ENCODE measurements at places on chromosomes 4 and X.

- no peak for DNase-seq
Measured at GRCh38 chr4:110613745-110614144, 9.1 kb downstream of the PITX2 start.

- DNase-seq: no peak
Measured at GRCh38 chr4:115501656-115502055, 388.2 kb upstream of the NDST4 start.

DNA sequence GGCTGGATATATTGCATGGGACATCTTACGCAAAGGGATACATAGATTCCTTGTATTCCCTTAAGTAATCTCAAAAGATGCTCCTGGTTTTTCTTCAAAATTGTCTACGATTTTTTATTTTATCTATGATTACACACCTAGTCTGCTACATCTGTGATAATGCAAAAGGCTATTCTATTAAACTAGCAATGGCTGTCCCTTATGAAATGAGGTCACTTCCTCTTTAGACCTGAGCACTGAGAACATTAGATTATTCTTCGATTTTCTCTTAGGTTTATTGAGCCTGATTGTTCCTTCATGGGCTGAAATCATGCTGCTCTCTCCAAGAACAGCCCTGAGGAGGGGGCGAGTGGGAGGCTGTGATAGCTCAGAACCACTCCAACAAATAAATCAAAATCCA, 126.8 kb upstream of the ENPP6 start:
- no peak for DNase-seq

DNA sequence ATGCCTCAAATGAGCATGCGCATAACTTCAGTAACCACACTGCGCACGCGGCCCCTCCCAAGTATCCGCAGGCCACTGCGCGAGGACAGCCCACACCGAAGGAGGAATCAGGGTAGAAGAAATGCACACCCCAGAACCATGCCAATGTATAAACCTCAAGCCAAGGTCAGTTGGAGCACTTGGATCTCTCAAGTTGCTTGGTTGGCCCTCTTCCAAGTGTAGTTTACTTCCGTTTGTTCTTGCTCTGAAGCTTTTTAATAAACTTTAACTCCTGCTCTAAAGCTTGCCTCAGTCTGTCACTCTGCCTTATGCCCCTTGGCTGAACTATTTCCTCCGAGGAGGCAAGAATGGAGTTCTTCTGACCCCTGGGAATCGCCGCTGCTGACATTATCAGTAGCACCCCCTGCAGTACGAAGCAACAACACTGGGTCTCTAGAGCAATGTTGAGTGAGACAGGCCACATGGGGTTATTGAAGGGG, 22.0 kb upstream of the SPINK2 start:
- DNase-seq: no peak

DNA sequence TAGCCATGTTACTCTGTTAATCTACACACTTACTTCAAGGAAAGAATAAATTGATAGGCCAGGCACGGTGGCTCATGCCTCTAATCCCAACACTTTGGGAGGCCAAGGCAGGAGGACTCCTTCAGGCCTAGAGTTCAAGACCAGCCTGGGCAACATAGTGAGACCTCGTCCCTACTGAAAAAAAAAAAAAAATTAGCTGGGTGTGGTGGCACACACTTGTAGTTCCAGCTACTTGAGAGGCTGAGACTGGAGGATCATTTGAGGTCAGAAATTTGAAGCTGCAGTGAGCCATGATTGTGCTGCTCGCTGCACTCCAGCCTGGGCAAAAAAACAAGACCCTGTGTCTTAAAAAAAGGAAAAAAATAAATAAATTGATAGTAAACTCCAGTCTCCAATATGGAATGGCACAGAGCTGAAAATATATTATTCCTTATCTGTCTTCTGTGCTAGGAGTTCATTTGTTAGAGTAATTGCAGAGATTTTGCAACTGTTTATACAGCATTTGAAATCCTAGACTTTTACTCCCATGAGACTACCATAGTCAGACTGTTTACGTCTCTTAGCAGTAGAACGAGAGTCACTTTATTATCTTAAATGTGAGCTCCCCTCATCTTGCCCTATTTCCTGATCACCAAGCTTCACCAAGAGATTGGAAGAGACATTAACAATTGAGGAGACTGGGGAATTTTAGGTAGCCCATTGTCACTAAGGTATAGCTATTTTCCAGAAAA, 18.8 kb upstream of the TMEM131L start:
- DNase-seq: no peak

- no peak for DNase-seq
Measured at GRCh38 chr4:108365551-108365950, 196.8 kb upstream of the LEF1 start.

- no peak for DNase-seq
Measured at GRCh38 chr4:127616898-127617297, 15.9 kb upstream of the INTU start.

DNA sequence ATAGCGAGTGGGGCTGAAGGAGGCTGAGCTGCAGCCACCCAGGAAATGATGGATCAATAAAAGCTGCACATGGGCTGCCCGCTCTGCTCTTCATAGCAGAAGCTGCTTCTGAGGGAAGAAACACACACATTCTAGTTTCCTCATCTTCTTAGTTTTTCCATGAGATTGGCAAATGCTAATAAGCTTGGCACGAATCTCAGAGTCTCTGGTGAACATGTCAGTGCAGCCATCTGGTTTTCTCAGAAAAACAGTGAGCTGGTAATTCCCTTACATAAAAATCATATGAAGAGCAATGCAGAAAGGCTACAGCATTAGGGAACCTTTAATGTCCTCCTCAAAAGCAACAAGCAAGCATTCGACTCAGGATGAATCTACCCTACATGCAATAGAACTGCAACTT, 69.9 kb downstream of the GATB start:
- DNase-seq: no peak

DNA sequence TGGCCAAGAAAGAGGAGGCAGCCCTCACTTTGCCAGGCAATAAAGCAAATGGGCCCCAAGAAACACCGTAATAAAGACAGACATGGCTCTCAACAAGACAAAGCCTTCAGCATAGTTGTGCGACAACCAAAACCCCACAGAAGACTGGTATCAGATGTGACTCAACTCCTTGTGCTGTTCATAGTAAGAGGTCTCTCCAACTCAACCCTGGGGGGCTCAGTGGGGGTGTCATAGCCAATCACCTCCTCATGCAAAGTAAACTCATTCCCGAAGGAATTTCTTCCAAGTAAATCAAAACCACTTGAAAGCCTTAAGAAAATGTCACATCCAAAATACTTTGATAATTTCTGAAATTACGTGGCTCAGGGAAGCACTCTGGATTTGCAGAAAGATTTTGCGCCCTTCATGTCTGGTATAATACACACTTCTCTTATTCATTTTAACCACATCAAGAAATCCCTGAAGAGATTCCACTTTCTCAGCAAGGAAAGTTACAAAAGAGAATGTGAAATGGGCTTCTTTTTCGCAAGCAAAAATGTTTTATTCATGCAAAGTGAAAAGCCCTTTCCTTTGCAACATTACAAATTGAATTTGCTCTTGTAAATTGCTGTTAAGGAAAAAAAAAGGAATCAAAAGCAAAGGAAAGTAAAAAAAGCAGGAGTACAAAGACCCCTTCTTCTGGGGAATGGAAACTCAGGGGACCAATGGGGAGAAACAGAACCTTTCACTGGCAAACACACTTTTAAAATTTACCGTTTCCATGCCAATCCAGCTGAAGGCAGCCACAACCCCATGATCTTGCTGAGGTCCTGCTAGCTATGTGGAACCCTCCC, 137.4 kb downstream of the NSUN7 start:
- peak; percentile 62 for DNase-seq

DNA sequence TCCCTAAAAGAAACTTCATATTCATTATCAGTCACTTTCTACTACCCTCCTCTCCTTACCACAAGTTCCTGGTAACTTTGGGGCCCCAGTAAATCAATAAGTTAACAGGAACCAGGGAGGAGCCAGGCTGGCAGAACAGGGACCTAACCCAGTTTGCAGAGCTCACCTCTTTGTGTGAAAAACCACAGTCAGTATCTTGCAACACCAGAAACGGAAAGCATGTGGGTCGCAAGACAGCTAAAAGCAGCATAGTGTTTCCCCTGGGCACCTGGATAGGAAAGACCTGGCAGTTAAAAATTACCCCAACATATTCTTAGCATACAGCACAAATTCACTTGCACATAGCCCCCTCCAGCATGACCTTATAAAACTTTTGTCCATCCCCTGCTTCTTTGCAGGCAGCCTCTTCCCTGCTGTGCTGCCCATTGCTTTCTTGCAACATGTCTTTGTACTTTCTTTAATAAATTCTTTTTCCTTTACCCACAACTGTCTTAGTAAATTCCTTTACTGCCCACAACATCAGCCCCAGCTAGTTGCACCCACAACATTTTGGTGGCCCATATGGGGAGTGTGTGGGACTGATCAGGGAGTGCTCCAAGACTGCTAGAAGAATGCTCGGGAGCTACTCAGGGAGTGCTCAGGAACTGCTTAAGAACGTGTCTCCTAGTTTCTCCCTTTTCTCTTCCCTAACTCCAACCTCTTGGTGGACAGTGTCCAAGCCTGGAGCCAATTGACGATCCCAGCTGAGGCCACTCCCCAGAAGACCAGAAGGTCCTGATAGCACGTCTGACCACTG, 83.4 kb downstream of the MSN start:
- no peak for DNase-seq

- no peak for DNase-seq
Measured at GRCh38 chrX:124293810-124294209, 38.6 kb upstream of the TEX13D start.

- no peak for DNase-seq
Measured at GRCh38 chr4:37981844-37982720, 21.9 kb downstream of the PTTG2 start.

- DNase-seq: no peak
Measured at GRCh38 chr4:81785338-81785737, 313.6 kb upstream of the RASGEF1B start.

GRCh38 chrX:119155416-119156035, 27.9 kb upstream of the KIAA1210 start:
- DNase-seq: no peak

- DNase-seq: peak; percentile 45
Measured at GRCh38 chrX:100768679-100769338, 36.9 kb upstream of the SYTL4 start.

DNA sequence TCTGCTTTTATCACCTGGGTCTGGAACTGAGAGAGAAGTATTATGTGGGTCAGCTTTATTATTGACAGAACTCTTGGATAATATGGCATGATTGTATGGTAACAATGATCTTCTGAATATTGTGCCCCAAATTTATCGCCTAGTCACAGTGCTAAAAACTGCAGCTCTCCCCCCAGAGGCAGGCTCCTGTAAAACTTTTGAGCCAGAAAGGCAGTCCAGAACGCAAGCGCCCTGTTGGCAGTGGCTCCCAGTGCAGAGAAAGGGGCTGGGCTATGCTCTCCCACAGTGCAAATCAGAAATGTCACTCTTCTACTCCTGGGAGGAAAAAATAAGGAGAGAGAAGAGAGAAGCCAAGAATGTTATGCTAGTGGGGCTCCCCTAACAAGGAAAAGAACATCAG, 50.5 kb downstream of the HELT start:
- no peak for DNase-seq

DNA sequence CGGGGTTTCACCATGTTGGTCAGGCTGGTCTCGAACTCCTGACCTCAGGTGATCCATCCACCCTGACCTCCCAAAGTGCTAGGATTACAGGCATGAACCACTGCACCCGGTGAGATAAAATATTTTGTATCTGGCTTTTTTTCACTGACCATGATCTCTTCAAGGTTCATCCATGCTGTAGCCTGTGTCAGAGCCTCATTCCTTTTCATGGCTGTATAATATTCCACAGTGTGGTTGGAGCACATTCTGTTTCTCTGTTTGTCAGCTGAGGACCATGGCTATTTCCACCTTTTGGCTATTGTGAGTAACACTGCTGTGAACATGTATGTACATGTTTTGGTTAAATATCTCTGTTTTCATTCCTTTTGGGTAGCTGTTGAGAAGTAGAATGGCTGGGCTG, 169.2 kb downstream of the SHOX start:
- no peak for DNase-seq

DNA sequence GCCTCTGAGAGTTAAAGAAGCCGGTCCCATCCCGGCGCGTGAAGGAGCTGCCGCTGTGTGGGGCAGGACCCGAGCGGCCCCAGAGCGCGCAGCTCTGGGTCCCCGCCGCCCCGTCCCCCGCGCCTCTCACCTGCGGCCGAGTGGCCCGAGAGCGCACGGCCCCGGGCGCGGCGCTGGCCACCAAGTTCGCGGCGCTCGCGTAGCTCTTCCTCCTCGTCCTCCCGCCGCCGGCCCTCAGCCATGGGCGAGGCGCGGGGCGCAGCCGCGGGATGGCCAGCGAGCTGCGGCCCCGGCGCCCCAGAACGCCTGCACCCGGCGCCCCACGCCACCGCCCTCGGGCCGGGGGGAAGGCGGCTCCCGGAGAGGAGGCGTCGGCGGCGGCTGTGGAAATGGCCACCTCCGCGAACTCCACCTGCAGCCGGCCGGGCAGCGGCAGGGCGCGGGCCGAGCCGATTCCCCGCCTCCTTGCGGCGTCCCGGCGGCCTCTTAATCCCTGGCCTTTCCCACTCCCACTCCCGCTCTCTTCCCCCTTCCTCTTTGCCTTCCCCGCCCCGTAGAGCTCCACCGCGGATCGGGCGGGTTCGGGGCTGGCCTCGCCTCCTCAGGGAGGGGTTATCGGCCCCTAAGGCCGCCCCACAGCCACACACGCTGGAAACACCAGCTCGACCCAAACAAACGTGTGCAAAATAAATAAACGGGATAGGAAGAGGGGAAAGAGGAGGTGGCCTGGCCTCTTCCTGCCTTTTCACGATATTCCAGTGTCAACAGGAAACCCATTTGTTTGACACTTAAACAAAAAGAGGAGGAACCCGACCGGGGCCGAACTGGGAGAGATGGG, at the start of gene SH3D19:
SH3D19 (minus strand) TSS at position 495 of the 838 bp plus-strand sequence; CDS start at position 242, 253 bp downstream.
- DNase-seq: peak; percentile 45

- DNase-seq: no peak
Measured at GRCh38 chr4:73098016-73098415, 28.5 kb upstream of the COX18 start.

DNA sequence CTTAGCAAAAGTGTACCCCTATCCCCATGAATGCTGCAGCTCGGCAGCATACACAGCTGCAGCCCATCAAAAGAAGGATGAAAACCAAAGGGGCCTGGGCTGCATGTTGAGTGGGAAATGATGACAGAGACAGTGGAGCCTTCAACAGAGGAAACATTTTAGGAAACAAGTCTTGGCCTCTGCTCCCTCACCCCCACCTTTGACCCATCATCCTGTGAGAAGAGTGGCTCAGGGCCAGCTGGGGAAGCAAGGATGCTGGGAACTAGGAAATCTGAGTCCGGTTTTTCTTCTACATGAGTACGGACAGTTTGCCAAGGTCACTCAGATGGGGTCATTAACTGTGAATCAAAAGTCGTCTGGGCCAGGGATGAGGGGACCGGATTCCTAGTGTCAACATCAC, 37.2 kb downstream of the IDS start:
- DNase-seq: no peak

DNA sequence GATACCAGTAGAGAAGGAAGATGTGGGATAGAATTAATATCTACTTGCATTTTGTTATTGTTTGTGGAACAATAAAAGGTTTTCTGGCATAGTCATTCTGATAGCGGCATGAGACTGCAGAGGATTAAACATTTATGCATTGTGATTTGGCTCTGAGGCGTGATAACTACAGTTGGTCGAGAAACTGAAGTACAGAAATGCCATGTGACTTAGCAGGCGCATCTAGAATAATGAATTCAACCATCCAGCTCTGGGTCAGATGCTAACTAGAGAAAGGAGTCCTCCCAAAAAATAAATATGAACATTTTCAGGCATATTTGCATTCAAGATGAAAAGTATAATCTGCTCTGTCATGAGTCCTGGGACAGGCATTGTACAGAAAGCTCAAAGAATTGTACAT, 62.8 kb downstream of the CCSER1 start:
- no peak for DNase-seq

- no peak for DNase-seq
Measured at GRCh38 chr4:74329307-74329706, 21.0 kb downstream of the EPGN start.

GRCh38 chr4:169765835-169766234, 8.1 kb upstream of the HPF1 start:
- no peak for DNase-seq

All from midbrain (tissue), 1 donor.